ENCODE measurements at places on chromosomes 1 and 21.

DNA sequence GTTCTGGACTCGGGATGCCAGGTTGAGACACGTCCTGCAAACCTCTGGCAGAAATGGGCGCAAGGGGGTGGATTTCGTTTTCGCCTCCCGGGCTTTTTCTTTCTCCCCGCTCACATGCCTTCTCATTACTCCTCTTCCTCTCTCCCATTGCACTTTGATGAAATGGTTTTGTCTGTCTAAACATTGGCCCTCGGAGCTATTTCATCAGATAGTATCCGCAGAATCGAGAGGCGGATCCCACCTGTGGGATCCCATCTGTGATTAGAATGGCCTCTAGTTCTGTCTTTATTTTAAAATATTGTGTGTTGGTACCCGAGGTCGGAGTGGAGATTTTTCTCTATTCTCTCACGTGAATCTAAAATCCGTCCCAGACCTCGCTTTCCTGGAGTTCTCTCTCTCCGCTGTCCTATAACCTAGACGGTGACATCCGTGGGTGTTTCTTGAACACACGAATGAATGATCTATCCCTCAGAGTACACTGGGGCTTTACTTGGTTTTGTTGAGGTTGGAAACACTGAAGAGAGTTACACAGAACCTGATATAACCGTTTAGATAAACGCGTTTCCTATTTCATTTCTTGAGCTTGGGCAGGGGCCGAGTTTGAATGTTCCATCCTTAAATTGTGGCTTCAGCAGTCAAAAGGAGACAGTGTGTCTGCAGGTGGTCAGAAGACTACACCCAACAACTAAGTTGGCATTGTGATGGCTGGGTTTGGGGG lies 2.0 kb downstream of the EDARADD start:
- DNase-seq, result no peak

DNA sequence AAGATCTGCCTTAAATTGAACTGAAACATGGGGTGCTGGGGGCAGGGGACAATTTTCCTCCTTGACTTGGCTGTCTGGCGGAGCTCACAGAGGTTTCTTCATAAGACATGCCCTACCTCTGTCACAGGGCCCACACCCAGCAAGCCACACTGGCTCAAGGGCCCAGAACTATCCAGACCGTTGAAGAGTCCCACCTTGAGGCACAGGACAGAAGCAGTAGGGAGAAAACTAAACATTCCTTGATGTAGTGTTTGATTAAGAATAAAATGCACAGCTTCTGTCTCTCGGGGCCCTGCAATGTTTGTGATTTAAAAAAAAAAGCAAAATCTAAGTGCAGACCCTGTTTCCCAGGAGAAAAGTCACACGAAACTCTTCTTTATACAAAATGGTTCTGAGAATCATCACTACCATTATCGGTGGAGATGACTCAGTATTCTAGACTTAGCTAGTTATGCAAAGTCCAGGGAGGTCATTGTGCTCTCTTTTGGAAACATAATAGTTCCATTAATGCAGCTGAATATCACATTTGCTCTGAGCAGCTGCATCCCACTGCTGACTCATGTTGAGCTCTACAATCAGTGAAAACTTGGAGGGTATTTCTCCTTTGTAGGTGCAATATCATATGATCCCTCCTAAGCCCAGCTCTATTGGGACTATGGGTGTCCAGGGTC lies 53.6 kb upstream of the DIRAS3 start:
- no peak for DNase-seq

DNA sequence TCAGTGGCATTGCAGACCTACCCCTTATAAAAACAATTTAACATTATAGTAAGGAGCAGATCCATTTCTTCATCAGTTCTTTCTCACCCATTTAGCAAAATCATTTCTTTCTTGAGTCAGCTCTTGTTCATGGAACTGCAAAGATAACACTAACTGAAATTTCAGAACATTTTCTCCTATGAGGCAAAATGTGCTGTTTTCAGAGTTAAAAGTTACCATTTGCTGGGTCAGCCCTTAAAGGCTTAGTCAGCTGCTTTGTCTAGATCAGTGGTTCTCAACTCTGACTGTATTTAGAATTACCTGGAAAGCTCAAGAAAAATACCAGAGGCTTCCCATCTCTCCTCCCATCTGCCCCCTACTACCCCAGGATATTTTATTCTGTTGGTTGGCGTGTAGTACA lies 12.2 kb downstream of the METTL13 start:
- no peak for DNase-seq

GRCh38 chr1:53639996-53640700 lies 98.8 kb downstream of the GLIS1 start:
- no peak for DNase-seq

DNA sequence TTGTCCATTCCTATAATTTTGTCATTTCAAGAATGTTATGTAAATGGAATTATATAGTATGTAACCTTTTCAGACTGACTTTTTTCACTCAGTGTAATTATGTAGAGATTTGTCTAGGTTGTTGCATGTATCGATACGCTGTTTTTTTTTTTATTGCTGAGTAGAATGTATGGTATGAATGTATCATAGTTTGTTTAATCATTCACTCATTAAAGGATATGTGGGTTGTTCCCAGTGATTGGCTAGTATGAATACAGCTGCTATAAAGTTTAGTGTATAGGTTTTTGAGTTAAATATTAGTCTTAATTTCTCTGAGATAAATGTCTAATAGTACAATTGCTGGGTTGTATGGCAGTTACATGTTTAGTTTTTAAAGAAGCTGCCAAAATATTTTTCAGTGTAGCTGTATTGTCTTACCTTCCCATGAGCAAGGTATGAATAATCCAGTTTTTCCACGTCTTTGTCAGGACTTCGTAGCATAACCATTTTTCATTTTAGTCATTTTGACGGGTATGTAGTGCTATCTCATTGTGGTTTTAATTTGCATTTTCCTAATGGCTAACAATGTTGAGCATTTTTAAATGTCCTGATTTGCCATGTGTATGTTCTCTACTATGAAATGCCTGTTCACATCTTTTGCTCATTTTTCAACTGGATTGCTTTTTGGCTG lies 22.4 kb downstream of the CASQ2 start:
- no peak for DNase-seq

DNA sequence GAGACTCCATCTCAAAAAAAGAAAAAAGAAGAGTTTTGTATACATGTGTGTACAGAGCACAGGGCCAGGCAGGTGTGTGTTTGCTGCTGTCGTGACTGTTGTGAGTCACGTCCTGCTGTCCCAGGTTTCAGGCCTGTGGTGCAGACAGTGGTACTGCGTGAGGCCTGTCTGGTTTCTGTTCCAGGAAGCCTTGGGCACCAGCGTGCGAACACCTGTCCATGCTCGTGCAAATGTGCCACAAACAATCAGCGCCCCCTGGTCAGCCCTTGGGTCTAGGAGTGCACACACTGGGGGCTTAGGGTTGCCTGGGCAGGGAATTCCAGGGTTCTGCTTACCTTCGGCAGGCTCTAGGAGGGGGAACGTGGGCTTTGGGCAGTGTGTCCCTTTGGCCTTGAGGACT lies 16.9 kb downstream of the GPR157 start:
- DNase-seq, result no peak

DNA sequence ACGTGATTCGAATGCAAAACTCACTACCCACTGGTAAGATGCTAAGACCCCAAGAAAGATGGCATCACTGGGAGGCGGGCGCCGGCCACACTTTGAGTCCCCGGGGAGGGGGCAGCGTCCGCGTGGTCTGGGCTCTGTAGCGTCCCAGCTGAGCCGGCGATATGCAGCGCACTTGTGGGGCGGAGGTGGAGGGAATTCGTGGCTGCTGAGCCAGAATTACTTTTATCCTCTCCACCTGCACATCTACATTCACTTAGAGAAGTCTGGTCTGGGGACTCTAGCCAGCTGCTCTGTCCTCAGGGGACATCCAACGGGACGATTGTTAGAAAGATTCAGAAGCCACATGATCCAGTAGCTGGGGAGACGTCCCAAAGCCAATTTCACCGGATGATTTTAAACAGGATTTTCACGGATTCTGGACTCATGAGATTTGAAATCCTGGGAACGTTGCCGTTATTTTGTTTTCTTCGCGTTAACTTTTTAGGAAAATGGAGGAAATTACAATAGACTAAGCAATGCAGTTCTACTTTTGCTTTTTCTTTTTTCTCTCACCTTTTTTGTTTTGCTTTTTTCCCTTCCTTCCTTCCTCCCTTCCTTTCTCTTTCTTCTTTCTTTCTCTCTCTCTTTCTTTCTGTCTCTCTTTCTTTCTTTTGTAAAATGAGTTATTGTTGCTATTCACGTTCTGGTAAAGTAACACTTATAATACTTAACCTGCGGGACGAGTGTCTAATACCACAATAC lies 1.3 kb downstream of the JAM2 start:
- DNase-seq, result no peak

DNA sequence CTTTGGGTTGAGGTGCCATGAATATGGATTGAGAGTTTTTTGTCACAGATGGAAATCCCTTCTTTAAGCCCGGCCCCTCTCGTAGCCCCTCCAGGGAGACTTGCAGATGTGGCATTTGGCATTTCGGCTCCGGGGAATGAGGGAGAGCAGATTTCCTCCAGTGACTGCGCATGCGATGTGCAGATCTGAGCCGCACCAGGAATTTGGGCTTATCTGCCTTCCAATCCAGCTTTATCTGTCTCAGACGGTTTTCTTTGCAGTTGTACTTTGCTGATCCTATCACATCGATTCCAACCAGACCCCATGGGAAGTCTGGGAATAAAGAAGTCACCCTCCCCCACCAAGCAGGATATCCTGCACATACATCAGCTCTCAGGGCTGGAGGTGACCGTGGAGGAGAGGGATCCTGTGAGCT lies 11.7 kb downstream of the KIF26B start:
- no peak for DNase-seq

DNA sequence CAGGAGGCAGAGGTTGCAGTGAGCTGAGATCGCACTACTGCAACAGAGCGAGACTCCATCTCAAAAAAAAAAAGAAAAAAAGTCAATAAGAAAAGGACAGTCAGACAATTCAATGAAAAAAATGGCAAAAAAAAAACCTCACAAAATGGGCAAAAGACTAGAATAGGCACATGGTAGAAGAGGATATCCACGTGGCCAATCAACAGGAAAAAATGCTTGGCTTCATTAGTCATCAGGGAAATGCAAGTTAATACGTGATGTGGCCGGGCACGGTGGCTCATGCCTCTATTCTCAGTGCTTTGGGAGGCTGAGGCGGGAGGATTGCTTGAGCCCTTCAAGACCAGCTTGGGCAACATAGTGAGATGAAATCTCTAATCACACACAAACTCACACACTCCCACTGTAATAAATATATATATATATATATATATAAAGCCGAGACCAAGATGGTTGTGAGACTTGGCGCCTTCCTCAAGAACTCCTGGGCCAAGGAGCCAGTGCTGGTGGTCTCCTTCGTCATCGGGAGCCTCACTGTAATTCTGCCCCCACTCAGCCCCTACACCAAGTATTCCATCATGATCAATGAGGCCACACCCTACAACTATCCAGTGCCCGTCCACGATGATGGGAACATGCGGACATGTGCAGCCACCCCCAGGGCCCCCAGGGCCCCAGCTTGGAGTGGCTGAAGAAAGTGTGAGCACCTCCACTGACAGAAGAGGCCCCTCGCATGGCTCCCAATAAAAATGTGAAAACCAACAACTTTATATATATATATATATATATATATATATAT lies 22.9 kb upstream of the LEFTY2 start:
- DNase-seq, result no peak

- DNase-seq, result no peak
Measured at GRCh38 chr1:111517469-111518225, 14.2 kb upstream of the ADORA3 start.

GRCh38 chr1:58999676-59000075 lies 215.8 kb upstream of the JUN start:
- DNase-seq, result no peak

GRCh38 chr1:232511172-232511571 lies 118.8 kb downstream of the SIPA1L2 start:
- DNase-seq, result no peak

GRCh38 chr1:208004851-208005250 lies 93.9 kb upstream of the CD34 start:
- no peak for DNase-seq

DNA sequence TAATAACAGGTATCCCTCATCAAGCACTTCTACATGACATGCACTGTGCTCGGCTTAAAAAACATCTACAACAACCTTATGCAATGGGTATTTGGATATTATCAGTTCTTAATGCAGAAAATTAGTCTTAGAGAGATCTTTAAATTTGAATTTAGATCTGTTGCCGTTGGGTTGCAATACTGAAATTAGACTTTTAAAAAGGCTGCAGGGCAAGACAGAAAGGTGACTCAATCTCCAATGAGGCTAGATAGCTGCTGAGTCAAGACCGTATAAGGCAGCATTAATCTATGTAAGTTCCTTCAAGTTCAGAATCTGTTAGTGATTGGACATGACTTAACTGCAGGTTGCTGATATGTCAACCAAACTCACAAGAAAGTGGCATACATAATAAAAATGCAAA lies 37.3 kb downstream of the OLFM3 start:
- DNase-seq, result no peak

All from stimulated activated CD8-positive, alpha-beta memory T cell treated with anti-CD3 and anti-CD28 coated beads, Interleukin-2, amount 100 ng/mL, for 1 hour (primary cell).